CD8-positive, alpha-beta memory T cell (primary cell): ENCODE measurements at places on chromosomes 4 and X.

DNA sequence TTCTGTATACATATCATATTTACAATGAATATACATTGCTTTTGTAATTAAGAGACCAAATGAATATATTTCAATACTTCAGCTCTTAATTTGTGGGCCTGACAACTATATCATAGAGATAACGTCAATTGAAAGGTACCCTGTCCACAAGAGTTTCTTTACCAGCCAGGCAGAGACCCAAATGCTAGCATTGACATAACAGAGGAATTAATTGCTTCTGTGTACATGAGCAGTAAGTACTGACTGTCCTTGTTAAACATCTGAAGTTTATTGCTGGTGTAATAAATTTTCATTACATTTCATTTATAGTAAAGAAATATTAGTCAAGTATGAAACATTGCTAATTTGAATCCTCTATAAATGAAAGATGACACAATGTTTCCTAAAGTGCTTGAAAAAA lies 910.8 kb downstream of the CCSER1 start:
- H3K27me3 ChIP-seq = no peaks in the 10 kb centered on the region
- H3K4me1 ChIP-seq = no peaks in the 10 kb centered on the region
- H3K27ac ChIP-seq = no peak overlapping the region
- H3K36me3 ChIP-seq = no peaks in the 10 kb centered on the region
- no peak for DNase-seq

DNA sequence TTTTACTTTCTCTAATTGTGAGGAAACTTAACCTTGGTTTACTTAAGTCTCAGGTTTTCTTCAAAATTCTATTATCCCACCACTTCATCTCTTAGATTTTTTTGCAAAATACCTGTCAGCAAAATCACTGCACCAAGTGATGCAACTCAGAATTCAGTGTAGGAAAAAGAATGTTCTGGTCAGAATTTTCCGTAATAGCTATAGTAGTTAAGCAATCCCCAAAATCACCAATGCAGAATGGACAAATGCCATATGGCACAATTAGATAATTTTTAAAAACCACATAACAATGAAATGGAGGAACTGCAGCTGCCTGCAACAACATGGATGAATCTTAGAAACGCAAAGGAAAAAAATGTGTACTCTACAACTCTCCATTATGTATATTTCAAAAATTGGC lies 373.1 kb downstream of the NAF1 start:
- no peaks in the 10 kb centered on the region for H3K4me1 ChIP-seq
- no peak overlapping the region for H3K4me3 ChIP-seq
- DNase-seq = no peak
- H3K27ac ChIP-seq = no peak overlapping the region
- H3K36me3 ChIP-seq = no peaks in the 10 kb centered on the region
- no peaks in the 10 kb centered on the region for H3K27me3 ChIP-seq

DNA sequence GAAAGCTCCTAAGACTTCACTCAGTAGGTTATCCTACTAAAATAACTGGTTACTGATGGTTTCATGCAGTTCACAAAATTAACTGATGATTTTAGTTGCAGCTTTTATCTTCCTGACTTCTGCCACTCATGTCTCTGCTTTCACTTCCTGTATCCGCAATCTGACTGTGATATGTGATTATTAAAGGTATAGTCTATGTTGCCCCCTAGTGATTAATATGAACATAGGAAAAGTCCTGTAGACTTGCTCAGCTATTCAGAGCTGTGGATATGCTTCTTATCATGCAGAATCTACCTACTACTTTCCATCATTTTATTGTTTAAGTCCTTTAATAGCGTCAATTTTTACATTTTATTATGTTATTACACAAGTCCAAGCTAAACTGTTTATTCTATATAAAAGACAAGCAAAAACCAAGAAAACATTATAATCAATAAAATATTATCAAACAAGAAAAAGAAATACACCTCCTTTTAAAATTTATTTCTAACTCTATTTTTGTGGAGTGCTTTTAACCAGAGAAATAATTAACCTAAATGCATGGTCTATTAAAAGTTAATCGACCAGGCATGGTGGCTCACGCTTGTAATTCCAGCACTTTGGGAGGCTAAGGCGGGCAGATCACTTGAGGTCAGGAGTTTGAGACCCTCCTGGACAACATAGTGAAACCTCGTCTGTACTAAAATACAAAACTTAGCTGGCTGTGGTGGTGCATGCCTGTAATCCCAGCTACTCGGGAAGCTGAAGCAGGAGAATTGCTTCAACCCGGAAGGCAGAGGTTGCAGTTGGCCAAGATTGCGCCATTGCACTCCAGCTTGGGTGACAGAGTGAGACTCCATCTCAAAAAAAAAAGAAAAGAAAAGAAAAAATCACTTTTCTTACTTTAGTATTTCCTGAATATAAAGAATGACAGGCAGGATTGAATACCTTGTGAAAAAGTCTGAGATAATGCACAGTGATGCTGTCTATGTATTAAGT lies 40.4 kb upstream of the TLR2 start:
- peaks cover 4% of the 10 kb centered on the region for H3K4me1 ChIP-seq
- H3K4me3 ChIP-seq = no peak overlapping the region
- H3K36me3 ChIP-seq = no peaks in the 10 kb centered on the region
- no peak for DNase-seq

DNA sequence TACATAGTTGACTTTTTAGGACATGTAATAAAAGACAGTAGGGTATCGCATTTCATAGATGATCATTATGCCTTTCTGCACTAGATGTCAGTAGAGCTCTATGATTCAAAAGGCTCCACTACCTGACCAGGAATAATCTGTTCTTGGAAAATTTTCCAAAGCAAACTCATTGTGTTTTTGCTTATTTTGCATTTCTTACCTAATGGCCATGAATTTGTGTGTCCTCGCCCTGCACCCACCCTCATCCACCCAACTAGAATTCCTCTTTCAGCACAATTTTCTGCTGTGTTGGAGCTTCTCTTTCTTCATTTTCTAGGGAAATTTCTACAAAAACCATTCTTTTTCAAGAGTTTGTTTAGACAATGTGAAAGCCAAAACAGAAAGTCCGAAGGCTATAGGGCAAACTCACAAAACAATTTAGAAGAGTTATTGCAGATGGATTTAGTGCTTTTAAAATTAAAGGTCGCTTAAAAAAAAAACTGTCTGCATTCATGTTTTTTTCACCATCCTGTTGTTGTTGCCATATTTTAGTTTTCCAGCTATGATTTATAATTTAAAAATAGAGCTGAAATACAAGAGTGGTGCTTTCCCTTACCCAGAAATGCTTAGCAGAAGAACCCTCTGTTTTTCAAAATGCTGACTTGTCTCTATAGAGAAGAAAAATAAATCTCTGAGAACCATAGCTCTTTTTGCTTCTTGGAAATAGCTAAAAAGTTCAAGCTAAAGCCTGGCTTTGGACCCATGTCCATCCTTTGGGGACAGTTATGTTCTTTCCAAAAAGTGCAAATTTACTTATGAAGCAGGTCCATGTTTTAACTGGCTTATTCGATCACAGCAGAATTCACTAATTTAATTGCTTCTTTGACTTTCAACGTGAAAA lies 183.7 kb downstream of the SPATA18 start:
- no peaks in the 10 kb centered on the region for H3K36me3 ChIP-seq
- no peaks in the 10 kb centered on the region for H3K27me3 ChIP-seq
- H3K4me3 ChIP-seq = no peak overlapping the region
- H3K27ac ChIP-seq = no peak overlapping the region
- no peaks in the 10 kb centered on the region for H3K4me1 ChIP-seq
- no peak for DNase-seq

DNA sequence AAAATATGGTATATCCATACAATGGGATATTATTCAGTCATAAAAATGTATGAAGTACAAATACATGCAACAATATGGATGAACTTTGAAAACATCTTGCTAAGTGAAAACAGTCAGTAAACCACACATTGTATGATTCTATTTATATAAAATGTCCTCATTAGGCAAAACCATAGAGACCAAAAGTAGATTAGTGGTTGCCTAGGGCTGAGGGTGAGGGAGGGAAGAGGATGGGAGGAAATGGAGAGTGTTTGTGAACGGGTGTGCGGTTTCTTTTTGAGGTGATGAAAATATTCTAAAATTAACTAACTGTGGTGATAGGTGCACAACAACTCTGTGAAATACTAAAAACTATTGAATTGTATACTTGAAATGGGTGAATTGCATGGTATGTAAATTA lies 29.6 kb downstream of the TEX11 start:
- no peak overlapping the region for H3K4me3 ChIP-seq
- H3K4me1 ChIP-seq = no peaks in the 10 kb centered on the region
- H3K36me3 ChIP-seq = no peaks in the 10 kb centered on the region
- H3K27me3 ChIP-seq = no peaks in the 10 kb centered on the region
